ENCODE measurements at places on chromosomes 7 and 10.

- DNase-seq = no peak
Measured at GRCh38 chr7:100476903-100477870, 1.8 kb downstream of the TSC22D4 start.

DNA sequence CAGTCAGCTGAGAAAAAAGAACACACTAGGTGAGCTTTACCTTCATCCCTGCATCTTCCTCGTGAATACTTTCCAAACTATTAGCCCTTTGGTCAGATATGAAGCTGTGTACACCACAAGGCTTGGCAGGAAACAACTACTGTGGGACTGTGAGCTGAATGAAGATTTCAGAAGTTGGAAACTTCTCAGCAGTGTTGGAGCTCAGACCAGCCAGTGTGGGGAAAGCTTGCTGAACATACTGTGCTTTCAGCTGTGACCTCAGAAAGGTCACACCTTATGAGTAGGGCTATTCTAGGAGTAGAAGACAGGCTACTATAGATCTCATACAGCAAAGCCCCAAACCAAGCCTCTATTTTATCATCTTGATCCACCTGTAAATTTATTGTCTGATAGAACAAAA, 123.6 kb downstream of the EXOC4 start:
- no peak for DNase-seq

GRCh38 chr10:75924309-75924902, 493.0 kb downstream of the LRMDA start:
- DNase-seq = no peak

- DNase-seq = no peak
Measured at GRCh38 chr10:108791030-108791429, 1132.3 kb downstream of the XPNPEP1 start.

- DNase-seq = no peak
Measured at GRCh38 chr7:151808400-151809145, 68.3 kb downstream of the PRKAG2 start.

DNA sequence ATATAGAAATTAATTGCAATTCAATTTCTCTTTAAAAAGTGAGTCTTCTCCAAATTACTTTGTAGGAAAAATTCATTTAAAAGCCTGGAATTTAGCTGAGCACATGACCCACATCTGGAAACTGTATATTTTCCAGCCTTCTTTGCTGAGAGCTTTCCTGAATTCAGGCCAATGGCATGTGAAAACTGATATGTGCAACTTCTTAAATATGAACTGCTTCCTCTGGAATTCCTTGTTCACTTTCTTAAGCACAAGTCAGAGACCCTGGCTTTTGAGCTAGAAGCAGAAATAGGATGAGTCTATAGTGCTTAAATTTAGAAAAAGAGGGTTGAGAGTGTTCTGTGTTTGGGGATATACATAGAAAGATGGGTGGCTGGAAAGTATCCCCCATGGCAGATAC, 365.1 kb upstream of the MTPN start:
- DNase-seq = no peak

DNA sequence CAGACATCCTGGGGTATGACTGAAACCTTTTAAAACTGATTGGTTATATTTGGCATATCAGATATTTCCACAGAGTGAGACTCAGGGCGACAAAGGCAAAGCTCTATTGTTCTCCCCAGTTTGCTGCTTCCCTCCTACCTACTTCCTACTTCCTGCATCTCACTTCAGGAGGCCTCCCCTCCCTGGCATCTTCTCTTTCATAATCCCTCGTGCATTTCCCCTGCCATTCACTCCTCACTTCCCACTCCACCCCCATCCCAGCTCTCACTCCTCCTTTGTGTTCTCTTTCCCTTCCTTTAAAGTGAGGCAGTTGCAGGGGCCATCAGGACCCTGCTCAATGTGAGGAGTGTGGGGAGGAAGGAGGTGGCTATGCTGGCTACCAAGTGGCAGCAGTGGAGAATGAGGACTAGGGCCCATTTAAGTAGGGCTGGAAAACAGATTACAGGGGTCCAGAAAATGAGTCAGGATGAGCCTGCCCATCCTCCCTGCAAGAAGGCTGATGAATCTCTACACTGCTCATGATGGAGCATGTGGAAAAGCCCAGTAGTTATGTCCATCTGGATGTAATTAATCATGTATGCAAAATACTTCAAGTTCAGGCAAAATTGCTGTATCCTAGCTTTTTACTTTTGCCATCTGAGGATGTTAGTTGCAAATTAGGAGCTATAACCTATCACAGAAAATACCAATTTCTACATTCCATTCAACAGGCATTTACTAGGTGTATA, 311.8 kb upstream of the IMMP2L start:
- DNase-seq = no peak

DNA sequence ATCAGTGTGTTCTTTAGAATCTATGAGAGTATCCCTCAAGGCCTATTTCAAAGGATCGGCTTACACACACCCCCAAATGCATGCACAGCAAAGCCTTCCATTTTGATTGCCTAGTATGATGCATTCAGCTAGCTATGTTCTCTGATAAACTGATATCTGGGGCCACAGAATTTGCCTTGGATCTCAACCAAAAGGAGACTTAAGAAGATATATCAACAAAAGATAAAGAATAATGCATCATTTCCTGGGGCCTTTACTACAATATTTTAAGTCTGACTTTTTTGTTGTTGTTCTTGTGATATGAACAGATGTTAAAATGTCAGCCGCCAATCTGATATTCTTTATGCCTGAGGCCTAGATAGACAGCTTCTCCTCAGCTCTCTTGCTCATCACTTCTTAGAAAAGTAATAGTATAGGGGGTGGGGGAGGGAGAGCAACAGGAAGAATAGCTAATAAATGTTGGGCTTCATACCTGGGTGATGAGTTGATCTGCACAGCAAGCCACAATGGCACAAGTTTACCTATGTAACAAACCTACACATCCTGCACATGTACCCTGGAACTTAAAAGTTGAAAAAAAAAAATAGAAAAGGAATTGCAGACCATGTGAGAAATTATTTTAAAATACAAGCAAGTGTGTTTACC, 792.9 kb upstream of the GHITM start:
- DNase-seq = no peak

DNA sequence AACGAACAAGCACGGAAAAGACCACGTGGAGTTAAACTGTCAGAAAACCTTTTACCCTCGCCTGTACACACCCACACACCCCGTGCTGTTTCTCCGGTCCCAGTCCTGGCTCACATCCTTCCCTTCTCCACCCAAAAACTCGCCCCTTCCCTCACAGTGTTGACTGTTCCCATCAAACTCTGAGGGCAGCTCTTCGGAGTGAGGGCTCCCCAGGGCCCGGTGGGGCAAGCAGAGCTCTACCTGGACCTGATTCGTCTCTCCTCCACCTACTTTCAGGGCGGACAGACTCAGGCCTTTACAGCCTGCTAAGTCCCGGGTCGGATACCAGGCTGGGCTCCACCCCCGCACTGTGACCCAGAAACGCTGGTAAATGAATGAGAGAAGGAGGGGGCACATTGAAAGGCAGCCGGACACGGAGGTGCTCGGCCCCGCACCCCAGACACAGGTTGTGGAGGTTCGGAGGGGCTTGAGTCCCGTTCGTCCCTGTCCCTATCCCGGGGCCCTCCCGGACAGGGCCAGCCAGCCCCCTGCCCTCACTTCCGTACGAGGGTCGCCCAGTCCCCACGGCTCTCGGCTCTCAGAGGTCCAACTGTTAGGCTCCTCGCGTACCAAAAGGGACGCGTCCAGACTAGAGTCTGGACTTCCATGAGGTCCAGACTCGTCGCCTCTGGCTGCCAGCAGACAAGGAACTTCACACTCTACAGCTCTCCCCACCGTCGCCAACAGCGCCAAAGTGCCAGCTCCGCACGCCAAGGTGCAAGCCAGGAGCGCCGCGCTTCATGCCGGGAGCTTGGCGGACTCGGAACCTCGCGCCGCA, 31.7 kb upstream of the ASL start:
- no peak for DNase-seq

DNA sequence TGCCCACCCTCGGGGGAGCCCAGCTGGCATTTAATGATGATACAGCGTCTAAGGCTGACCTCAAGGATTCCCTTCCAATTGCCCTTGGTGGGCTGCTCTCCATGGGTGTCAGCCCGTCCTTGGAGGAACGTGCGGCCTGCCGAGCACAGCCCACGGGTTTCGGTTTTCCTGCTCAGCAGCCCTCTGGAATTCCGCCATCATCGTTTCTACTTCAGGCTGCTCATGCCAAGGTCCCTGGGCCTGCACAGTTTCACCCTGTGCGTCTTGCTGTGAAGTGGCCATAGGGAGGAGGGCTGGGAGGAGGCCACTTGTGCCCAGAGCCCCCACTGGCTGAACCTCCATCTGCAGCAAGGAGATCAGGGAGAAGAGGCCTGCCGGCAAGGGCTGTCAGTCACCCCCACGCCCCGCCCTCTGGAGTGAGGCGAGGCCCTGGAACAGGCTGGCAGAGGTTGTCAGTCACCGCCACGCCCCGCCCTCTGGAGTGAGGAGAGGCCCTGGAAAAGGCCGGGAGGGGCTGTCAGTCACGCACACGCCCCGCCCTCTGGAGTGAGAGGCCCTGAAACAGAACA, 82.8 kb downstream of the CHST15 start:
- no peak for DNase-seq

GRCh38 chr10:124181656-124182055, 88.3 kb upstream of the CHST15 start:
- DNase-seq = no peak

DNA sequence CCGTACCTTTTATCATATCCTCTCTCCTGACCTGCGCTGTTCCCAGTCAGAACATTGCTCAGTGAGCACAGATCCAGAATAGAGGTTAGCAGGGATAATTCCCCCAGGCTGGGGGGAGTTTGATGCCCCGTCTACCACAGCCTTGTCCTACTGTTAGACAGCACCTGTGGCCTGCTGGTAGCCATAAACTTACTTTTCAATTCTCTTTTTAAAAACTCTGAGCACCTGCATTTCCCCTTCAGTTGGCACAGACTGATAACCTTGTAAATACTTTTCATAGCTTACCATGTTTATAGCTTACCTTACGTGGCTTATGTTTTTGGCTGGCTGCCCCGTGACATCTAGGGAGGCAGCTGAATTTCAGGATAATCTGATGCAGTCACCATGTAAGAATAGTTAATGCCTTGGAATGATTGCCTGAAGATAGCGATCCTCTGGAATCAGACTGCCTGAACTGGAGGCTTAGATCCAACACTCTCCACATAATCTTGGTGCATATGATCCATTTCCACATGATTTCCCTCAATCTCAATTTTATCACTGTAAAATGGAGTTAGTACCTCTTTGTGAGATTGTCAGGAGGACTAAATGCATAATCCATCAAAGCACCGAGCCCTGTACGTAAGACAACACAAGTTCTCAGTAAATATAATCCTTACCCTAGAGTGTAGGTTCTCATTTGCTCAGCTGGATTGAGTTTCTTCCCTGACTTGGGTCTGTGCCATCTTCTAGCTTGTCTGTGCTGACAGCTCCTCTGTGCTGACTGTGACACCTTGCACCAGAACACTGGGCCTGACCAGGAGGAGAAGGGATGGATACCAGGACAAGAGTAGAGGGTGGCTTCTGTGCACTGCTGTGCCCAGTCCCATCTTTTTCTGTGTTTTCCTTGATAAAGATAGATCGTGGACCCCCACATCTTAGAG, 111.7 kb upstream of the GJD4 start:
- no peak for DNase-seq

DNA sequence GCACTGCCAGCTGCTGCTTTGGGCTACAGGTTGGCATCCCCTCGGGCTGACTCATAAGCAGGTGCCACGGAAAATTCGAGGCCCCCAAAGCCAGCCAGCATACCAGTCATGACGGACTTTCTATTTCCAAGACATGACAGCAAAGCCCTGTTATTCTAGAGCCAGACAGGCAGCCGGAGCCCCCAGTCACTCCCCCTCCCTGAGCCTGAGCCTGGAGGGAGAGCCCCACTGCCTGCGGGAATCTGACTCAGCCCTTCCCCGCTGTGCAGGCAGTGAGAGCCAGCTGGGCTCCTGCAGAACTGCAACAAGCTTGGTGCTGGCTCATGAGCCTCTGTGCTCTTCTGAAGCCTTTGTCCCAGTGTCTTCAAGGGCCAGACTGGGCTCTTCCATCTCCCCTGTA, 15.8 kb downstream of the BTBD16 start:
- no peak for DNase-seq

- no peak for DNase-seq
Measured at GRCh38 chr7:38311329-38311937, 38.0 kb upstream of the TARP start.

GRCh38 chr10:27451054-27451453, 53.0 kb upstream of the RAB18 start:
- DNase-seq = no peak

DNA sequence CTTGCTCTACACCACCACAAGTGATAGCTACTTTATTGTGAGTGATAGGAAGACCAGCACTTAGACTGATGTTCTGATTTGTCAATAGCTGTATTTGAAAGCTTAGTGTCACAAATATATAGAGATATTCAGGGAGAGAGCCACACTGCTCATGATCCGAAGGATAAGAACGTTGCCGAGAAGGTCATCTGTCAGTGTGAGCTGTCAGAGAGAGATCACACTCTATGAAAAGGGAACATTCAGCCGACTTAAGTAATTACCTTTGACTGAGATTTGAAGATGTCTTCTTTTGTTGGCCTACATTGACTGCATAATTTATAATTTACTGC, 322.6 kb downstream of the TFEC start:
- DNase-seq = no peak

GRCh38 chr10:45592926-45593325, 79.6 kb downstream of the ZFAND4 start:
- DNase-seq = no peak

DNA sequence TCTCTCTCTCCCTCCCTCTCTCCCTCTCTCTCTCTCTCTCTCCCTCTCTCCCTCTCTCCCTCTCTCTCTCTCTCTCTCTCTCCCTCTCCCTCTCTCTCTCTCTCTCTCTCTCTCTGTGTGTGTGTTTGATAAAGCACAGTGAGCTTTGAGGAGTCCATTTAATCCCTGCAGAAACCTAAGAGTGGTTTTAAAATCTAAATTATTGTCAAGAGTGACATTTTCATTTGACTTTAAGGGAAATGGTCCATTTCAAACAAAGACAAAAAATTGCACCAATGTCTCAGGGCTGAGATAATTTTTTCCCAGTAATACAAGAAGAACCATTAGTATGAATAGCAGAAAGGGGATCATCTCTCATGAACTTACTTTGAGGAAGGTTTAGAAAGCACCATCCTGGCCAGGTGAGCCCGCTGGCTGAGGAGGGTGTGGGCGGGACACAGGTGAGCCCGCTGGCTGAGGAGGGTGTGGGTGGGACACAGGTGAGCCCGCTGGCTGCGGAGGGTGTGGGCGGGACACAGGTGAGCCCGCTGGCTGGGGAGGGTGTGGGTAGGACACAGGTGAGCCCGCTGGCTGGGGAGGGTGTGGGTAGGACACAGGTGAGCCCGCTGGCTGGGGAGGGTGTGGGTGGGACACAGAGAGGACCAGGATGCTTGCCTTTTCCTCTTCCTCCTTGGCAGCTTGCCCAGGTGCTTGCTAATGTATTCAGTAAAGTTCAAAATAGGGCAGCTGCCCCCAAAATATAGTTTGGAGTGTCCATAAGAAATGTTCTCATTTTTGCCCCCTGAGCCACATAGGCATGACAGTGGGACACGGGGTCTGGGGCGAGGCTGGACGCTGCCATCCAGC, 125.0 kb downstream of the DNAJB6 start:
- DNase-seq = no peak

DNA sequence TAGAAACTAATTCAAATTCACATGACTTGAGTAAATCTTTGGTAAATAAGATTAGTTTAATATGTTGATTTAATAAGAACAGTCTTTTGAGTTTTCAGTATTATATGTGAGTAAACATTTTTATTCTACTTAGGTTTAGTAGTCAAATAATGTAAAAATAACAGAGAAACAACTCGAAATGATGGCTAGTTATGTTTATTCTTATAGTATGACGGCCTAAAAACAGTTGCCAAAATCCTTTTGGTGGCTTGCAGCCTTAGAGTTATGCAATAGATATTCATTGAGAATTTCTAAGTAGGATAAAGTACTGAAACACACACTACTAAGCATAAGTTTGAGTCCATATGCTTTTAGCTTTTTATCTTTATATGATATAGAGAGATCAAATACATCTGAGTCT, 184.8 kb downstream of the GNAI1 start:
- DNase-seq = no peak
